ENCODE measurements at places on chromosomes 3 and 15.

- DNase-seq, result no peak
Observed at GRCh38 chr3:122929188-122930062, 98.1 kb downstream of the SEMA5B start.

DNA sequence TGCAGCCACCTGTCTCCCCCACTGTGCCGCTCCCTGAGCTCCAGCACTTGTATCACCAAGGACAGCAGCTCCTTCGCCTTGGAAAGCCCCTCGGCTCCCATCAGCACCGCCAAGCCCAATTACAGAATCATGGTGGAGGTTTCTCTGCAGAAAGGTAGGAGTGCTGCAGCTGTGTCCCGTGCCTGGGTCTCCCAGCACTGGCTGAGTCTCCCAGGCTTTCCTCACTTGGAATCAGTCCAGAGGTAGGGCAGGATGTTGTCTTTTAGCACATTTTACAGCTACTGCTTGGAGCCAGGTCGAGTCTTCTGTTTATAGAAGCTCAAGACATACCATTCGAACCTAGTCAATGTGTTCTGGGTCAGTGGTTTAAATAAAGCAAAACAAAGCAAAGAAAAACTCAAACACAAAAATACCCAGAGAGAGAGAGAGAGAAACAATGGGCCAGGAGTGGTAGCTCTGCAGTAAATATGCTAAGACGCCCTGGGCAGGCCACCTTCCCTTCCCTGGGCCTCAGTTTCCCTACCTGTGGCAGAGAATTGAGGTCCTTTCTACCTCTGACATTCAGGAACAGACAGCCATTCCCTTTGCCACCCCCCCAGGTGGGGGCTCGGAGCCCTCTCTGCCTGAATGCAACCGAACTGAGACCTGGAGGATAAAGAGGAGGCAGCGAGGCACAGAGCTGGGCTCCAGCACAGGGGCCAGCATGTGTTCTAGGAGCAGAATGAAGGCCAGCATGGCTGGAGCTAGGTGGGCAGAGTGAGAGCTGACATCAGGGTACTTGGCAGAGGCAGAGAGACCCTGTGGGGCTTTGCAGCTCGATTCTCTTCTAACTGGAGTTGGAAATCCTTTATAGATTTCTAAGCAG lies 44.1 kb downstream of the STARD5 start:
- no peak for DNase-seq

DNA sequence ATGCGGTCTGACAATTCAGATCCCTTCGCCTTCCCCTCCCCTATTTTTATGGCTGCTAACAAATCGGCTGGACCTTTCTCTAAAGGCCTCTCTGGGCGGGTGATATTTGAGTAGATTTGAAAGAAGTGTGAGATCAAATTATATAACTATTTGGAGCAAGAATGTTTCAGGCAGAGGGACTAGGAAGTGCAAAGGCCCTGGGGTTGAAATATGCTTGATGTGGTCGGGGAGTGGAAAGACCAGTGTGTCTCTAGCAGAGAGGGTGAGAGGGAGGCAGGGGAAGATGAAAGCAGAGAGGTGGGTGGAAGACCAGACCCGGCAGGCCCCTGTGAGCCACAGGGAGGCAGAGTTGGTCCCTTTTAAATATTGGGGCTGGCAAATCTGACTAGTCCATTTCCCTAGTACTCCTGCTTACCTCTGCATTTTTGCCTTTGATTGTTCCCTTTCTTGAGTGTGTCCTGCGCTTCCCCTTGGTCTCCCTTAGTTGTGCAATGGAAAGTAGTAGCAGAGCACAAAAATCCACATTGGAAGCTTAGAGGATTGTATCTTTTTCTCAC lies 32.3 kb downstream of the SLCO3A1 start:
- DNase-seq, result no peak

- DNase-seq, result no peak
Observed at GRCh38 chr3:193851941-193852674, 259.1 kb downstream of the OPA1 start.

DNA sequence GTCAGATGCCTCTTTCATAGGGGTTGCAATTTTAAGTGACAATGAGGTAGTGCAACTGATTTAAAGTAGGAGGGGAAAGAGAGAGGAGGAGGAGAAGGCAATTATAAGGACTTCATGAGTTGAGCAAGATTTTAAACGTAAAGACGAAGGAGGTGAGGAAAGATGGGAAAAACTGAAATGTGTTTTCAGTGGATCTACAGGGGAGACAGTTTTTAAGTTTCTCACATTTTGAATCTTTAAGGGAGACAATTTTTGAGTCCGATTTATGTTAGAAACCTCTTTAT lies 68.7 kb upstream of the LIMD1 start:
- DNase-seq, result no peak

DNA sequence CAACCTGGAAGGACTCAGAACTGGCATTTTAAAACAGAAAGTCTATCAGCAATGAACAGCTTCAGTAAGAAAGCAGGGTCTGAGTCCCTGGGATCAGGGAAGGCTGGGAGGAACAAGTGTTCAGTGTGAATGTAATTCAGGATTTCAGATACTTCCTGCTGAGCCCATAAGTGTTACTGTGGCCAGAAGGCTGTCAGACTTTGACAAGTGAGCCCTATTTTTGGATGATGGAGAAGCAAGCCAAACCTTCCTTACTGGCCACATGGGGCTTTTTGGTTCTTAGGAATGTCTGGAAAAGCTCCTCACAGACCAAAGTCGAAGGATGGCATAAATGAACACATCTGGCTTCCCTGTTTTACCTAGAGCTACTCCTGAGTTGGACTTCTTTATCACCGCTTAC lies 157.2 kb downstream of the BBX start:
- no peak for DNase-seq

DNA sequence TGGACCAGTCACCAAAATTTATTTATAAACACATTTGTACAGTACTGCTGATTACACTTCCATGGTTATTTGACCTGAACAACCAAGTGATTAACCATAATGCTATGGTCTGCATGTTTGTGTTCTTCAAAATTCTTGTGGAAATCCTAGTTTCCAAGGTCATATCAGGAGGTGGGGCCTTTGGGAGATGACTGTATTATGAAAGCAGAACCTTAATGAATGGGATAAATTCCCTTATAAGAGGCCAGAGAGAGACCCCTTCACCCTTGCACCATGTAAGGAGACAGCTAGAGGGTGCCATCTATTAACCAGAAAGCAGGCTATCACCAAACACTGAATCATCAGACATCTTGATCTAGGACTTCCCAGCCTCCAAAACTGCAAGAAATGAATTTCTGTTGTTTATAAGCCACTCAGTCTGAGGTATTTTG lies 1.9 kb downstream of the SCAPER start:
- peak; percentile 62 for DNase-seq

- DNase-seq, result peak; percentile 32
Observed at GRCh38 chr3:54349231-54349652, 226.9 kb downstream of the CACNA2D3 start.

DNA sequence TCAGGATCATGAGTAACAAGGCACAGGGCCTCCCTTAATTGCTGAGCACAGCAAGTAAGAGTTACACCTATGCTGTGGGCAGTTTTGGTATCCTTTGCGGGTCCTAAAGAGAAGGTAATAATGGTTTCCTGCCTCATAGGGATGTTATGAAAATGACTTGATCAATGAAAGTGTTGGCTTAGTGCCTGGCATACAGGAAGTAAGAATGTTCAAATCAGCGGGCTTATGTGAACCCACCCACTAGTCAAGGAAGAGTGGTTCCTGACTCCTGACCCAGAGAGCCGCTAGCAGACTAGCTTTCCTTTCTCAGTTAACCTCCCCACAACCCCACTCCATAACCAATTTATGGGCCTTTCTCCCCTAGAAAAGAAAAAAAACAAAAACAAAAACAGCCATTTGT lies 5.2 kb upstream of the ADAMTS9 start:
- DNase-seq, result no peak

- no peak for DNase-seq
Observed at GRCh38 chr3:127164615-127165014, 28.3 kb upstream of the PRR23E start.

DNA sequence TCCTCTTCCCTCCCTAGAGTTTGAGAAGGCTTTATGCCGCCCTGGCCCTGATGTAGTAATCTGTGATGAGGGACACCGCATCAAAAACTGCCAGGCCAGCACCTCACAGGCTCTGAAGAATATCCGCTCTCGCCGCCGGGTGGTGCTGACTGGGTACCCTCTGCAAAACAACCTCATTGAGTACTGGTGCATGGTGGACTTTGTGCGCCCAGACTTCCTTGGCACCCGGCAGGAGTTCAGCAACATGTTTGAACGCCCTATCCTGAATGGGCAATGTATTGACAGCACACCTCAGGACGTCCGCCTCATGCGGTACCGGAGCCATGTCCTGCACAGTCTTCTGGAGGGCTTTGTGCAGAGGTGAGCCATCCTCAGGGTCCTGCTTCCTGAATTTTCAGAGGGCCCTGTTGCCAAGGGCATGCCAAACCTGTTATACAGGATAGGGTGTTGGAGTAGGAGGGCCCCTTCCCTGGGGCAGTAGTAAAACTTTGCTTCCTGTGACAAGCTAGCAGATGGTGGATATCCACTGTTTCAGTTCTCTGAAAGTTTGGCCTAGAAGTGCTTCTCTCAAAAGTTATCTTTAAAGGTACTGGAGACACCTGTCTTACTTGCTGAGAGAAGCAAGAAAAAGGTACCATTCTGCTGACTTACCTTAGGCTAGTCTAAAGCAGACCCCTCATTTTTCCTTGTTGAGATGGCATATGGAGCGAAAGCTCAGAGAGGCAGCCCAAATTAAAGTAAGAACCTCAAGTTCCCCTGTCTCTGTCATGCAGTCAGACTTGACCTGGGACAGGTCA lies 33.7 kb upstream of the TEX264 start:
- DNase-seq, result no peak

DNA sequence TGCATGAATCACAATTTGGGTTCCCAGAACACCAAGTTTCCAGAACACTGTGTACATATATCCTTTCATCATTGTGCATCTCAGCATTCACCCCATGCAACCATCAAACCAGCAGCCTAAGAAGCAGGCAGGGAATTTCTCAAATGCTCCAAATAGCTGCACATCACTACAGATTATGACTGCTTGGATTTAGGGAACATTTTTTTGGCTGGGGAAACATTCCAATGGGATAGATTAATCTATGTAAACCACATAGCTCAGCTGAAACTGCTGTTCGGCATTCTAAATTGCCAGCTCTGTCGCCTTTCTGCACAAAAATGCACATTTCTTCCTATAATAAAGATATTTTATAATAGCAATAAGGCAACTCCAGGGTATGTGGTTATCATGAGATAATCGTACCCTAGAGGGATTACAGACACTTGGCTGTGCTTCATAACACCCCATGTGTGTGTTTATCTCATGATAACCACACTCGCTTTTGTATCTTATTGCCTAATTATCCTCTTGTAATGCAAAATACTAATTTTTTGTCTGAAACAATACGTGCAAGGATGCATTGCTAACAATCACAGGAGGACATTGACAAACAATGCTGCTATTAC lies 483.7 kb upstream of the DPH6 start:
- DNase-seq, result no peak

DNA sequence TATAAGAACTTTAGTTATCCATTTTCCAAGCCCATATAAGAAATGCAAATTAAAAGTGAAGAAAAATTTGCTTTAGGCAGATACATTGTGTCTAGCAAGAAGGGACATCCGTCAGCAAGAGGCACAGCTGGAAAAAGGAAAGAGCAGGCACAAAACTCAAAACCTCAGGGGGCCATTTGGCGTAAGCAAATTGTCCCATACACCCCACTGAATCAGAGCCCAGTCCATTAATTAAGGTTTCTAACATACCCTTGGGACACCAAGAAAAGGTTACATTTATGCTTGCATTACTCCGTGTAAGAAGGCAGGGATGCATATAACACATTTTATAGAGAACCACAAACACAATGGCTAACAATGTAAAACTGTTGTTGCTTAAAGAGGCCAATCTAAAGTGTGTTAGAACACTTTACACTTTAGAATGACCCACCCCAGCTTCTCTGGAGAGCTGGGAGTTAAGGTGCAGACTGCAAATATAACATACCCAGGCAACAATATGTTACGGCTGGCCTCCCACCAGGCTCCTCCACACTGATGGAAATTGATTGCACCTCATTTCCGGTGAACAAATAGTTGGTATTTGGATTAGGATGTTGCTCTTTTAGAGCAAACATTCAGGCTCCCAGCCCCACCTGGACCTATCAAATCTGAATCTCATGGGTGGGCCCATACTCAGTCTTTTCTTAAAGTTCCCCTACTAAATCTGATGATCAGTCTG lies 23.2 kb downstream of the SEMA5B start:
- DNase-seq, result no peak

DNA sequence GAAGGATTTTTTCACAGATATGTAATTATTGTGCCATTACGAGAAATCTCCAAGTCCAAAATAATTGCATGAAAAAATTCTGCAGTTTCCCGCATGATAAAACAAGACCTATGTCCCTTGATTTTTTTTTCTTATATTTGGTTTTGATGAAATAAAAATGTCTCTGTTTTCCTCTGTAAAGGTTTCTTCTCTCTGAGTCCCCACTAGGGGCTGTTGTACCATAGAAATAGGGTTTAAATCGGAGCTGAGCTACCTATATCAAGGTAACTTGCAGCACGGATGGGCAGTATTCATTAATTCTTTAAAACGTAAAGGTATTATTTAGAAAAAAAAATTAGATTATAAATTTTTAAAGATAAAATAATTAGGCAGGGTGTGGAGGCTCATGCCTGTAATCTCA lies 66.6 kb upstream of the IGF1R start:
- DNase-seq, result no peak

DNA sequence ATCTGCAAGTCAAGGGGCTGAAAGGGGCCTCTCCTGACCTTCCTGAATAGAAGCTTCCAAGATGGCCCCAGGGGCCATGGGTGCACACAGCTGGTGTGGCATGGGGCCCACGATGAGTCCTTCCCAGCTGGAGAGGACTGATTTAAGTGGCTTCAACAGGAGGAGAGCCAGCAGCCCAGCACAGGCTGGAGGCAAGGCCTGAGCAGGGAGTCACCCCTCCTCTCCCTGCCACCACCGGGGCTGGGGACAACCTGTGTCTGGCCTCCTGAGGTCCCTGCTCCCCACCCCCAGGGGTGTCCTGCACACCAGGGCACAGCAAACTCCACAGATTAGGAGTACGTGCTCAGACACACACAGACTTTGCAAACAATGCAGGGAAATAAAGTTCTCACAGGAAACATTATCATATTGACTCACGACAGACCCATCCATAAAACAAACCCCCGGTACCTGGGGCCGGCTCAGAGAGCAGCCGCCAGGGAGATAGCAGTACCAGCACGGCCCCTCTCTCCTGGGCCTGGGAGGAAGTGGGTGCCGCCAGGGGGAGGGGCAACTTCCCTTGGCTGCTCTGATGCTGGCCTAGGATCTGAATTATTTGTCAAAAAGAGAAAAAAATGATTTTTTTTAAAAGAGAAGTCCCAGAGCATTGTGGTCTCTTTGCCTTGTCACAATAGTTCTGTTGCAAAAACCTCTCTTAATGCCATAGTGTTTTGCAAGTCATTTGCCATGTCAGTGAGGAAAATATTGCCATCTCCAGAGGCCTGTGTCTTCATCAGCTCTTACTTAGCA lies 21.9 kb upstream of the TSEN2 start:
- DNase-seq, result no peak

Data from OCI-M1 (cell line).